ENCODE measurements at places on chromosomes 2 and 18.
A peak's percentile ranks its signal among the peaks of the same experiment; 100 is the strongest.

GRCh38 chr2:393711-394696 is 106.1 kb upstream of the ALKAL2 start:
- DNase-seq, result peak; percentile 59
- peak overlapping the region; percentile 43 for H3K4me3 ChIP-seq
- H3K36me3 ChIP-seq, result no peaks in the 10 kb centered on the region
- peaks cover 15% of the 10 kb centered on the region for H3K4me1 ChIP-seq

DNA sequence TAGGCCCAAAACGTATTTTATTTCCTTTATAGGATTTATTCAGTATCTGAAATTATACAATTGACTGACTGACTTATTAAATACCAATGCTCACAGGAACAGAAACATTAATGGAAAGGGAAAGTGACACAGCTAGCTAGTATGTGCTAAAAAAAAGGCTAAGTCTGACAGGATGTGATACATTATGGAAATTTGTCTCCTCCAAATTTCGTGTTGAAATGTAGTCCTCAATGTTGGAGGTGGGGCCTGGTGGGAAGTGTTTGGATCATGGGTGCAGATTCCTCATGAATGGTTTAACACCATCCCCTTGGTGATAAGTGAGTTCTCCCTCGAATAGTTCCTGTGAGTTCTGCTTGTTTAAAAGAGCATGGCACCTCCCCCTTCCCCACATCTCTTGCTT is 70.6 kb upstream of the WDR75 start:
- no peak overlapping the region for H3K27ac ChIP-seq
- no peaks in the 10 kb centered on the region for H3K27me3 ChIP-seq
- H3K36me3 ChIP-seq, result no peaks in the 10 kb centered on the region

GRCh38 chr2:27078267-27079194 is at the start of gene EMILIN1:
Gene EMILIN1, plus strand, starts transcription at chr2:27078615. Its CDS starts 451 bp downstream, at chr2:27079066.
- no peaks in the 10 kb centered on the region for H3K36me3 ChIP-seq
- H3K4me3 ChIP-seq, result peak within 1 kb of the TSS; percentile 19
- H3K27ac ChIP-seq, result no peak within 1 kb of the TSS
- no peaks in the 10 kb centered on the region for H3K27me3 ChIP-seq
- no peak for DNase-seq

DNA sequence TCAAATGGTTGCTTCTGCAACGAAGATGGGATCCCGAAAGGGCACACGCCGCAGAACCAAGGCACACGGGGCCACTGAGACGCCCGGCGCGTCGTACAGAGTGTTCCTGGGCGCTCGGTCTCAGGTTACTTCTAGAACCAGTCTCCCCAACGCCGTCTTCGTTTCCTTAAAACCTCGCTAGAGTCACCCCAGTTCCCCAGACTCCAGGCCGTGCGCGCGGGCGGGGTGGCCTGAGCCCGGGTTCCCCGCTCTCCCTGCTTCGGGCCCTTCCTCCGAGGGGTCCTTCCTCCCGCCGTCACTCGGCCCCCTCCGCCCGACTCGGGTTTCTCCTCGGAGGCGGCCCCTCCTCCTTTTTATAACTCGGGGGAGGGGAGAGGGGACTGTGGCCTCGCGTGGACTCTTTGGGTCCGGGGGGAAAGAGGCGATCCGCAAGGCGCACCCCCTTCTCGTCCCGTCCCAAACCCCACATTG is 774 bp upstream of the FZD7 start:
- peak overlapping the region; percentile 81 for H3K27ac ChIP-seq
- H3K4me3 ChIP-seq, result peak overlapping the region; percentile 83
- no peak for DNase-seq
- no peaks in the 10 kb centered on the region for H3K36me3 ChIP-seq
- peaks cover 90% of the 10 kb centered on the region for H3K27me3 ChIP-seq

GRCh38 chr2:238308177-238308576 is 12.1 kb upstream of the TRAF3IP1 start:
- H3K27me3 ChIP-seq, result no peaks in the 10 kb centered on the region
- no peak for DNase-seq
- no peaks in the 10 kb centered on the region for H3K36me3 ChIP-seq
- no peak overlapping the region for H3K27ac ChIP-seq
- no peak overlapping the region for H3K4me3 ChIP-seq

GRCh38 chr18:48222118-48222517 is 187.1 kb downstream of the ZBTB7C start:
- no peaks in the 10 kb centered on the region for H3K36me3 ChIP-seq
- no peak overlapping the region for H3K4me3 ChIP-seq
- no peak overlapping the region for H3K27ac ChIP-seq
- DNase-seq, result no peak
- no peaks in the 10 kb centered on the region for H3K4me1 ChIP-seq

GRCh38 chr2:239475161-239476028 is 74.6 kb upstream of the HDAC4 start:
- no peak for DNase-seq
- H3K27ac ChIP-seq, result no peak overlapping the region
- H3K27me3 ChIP-seq, result peaks cover 3% of the 10 kb centered on the region
- no peaks in the 10 kb centered on the region for H3K36me3 ChIP-seq
- no peak overlapping the region for H3K4me3 ChIP-seq

DNA sequence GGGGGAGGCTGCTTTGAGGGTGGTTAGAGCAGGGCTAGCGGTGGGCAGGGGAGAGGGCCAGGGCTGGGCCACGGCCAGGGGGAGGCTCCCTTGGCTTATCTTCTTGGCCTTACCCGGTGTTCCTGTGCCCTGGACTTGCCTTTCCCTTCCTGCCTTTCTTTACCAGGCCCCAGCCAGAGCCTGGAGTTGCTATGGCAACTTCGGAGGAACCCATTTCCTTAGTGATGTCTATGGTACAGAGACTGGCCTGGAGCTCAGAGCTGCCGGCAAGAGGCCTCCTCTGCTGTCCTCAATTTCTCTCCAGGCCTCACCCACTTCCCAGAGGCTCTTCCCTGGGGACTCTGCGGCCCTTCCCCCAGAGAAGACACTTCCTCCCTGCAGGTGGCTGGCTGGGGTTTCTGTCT is 11.5 kb downstream of the SPEG start:
- H3K4me1 ChIP-seq, result no peaks in the 10 kb centered on the region
- H3K4me3 ChIP-seq, result no peak overlapping the region
- no peaks in the 10 kb centered on the region for H3K36me3 ChIP-seq
- peaks cover 56% of the 10 kb centered on the region for H3K27me3 ChIP-seq
- H3K27ac ChIP-seq, result no peak overlapping the region
- no peak for DNase-seq

DNA sequence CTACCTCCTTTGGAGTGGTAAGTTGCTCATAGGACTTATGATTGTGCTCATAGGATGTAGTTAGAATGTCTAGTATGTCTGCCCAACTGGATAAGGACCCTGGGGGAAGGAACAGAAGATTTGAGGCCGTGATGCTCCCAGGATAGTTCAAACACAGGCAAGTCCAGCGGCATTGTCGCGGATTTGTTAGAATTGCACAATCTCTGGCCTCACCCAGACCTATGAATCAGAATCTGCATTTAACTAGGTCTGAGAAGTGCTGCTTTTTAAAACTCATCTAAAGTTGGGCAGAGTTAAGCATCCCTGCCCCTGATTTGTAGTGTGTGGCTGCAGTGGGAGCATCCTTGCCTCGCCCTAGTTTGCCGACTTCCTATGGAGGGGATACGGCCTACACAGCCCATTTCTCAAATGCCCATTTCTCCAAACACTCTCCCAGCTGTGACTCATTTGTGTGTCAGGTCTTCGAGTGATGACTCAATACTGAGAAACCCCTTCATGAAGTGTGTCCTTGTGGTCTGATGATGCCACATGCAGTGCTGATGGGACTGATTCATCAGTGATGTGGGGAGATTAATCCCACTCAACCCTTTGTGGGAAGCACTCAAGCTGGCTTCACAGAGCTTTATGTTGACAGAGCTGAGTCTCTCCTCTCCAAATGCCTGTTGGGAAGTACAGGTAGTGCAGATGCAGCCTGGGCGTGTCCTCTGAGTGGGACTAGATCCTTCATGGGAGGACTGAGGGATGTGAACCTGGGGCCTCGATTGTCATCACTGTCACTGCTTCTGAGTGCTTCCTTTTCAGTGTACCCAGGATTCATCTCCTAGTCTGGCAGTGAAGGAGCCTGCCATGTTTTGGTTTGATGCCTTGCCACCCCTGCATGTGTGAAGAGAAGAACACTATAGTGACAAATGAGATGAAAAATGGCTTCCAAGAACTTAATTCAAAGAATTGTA is 18.7 kb downstream of the SMIM21 start:
- H3K27ac ChIP-seq, result no peak overlapping the region
- no peaks in the 10 kb centered on the region for H3K27me3 ChIP-seq
- H3K36me3 ChIP-seq, result no peaks in the 10 kb centered on the region
- DNase-seq, result no peak

- DNase-seq, result no peak
- H3K27me3 ChIP-seq, result no peaks in the 10 kb centered on the region
- no peaks in the 10 kb centered on the region for H3K4me1 ChIP-seq
- no peaks in the 10 kb centered on the region for H3K36me3 ChIP-seq
- no peak overlapping the region for H3K27ac ChIP-seq
Observed at GRCh38 chr2:31203916-31204315, 13.4 kb downstream of the CAPN14 start.

- no peak for DNase-seq
- no peak overlapping the region for H3K4me3 ChIP-seq
- no peaks in the 10 kb centered on the region for H3K27me3 ChIP-seq
Observed at GRCh38 chr2:239470151-239470900, 69.5 kb upstream of the HDAC4 start.

DNA sequence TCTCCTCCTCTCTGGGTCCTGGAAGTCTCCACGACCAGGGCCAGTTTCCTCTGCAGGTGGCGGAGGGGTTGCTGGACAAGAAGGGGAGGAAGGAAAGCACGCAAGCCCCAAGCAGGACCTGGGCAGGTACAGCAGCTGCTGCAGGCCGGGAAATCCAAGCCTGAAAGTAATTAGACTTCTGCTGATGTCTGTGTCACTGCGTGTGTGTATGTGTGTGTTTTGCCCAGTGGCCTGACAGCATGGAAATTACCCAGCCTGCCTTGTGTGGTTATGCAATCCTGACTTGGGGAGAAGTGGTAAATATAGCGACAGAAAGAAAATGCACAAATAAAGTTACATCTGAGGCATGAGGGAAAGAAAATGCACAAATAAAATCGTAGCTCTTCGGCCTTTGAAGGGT is 121.8 kb upstream of the ZBTB14 start:
- H3K4me1 ChIP-seq, result no peaks in the 10 kb centered on the region
- no peaks in the 10 kb centered on the region for H3K36me3 ChIP-seq
- no peak overlapping the region for H3K27ac ChIP-seq
- H3K27me3 ChIP-seq, result no peaks in the 10 kb centered on the region

GRCh38 chr18:48541026-48541746 is 2.4 kb downstream of the CTIF start:
- H3K27ac ChIP-seq, result peak overlapping the region; percentile 69
- H3K36me3 ChIP-seq, result no peaks in the 10 kb centered on the region
- H3K4me1 ChIP-seq, result peaks cover 6% of the 10 kb centered on the region
- no peak for DNase-seq
- peak overlapping the region; percentile 75 for H3K4me3 ChIP-seq

GRCh38 chr2:20624884-20625485 is 25.9 kb downstream of the HS1BP3 start:
- no peaks in the 10 kb centered on the region for H3K27me3 ChIP-seq
- no peak overlapping the region for H3K4me3 ChIP-seq

GRCh38 chr2:101698014-101698843 is 722 bp downstream of the MAP4K4 start:
- peak overlapping the region; percentile 73 for H3K4me3 ChIP-seq
- peaks cover 5% of the 10 kb centered on the region for H3K27me3 ChIP-seq
- peak overlapping the region; percentile 59 for H3K27ac ChIP-seq
- H3K36me3 ChIP-seq, result no peaks in the 10 kb centered on the region
- peaks cover 38% of the 10 kb centered on the region for H3K4me1 ChIP-seq
- no peak for DNase-seq

- no peaks in the 10 kb centered on the region for H3K27me3 ChIP-seq
- no peak for DNase-seq
- no peaks in the 10 kb centered on the region for H3K4me1 ChIP-seq
- H3K4me3 ChIP-seq, result no peak overlapping the region
- peaks cover 29% of the 10 kb centered on the region for H3K36me3 ChIP-seq
Observed at GRCh38 chr2:134379293-134379692, 125.4 kb downstream of the MGAT5 start.

DNA sequence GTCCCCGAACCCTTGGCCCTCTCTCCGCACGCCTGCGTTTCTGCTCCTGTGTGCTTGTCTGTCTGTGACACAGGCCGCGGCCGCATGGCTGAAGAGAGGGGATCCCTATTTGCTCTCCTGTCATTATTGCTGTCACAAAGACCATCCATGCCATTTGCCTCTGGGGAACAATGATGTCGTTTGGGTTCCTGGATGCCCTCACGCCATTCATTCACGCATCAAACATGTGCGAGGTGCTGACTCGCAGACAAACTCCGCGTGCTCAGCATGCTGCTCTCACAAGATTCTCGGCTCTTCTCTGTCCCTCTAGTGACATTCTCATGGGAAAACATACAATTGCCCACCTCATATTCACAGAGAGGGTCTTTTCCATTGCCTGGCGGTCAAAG is 67.8 kb downstream of the ASB1 start:
- no peak overlapping the region for H3K27ac ChIP-seq
- H3K4me1 ChIP-seq, result peaks cover 21% of the 10 kb centered on the region

- no peak overlapping the region for H3K4me3 ChIP-seq
- DNase-seq, result no peak
- H3K36me3 ChIP-seq, result no peaks in the 10 kb centered on the region
- H3K27me3 ChIP-seq, result peaks cover 2% of the 10 kb centered on the region
- H3K27ac ChIP-seq, result no peak overlapping the region
- peaks cover 95% of the 10 kb centered on the region for H3K4me1 ChIP-seq
Observed at GRCh38 chr2:128438091-128438490, 119.4 kb upstream of the HS6ST1 start.

DNA sequence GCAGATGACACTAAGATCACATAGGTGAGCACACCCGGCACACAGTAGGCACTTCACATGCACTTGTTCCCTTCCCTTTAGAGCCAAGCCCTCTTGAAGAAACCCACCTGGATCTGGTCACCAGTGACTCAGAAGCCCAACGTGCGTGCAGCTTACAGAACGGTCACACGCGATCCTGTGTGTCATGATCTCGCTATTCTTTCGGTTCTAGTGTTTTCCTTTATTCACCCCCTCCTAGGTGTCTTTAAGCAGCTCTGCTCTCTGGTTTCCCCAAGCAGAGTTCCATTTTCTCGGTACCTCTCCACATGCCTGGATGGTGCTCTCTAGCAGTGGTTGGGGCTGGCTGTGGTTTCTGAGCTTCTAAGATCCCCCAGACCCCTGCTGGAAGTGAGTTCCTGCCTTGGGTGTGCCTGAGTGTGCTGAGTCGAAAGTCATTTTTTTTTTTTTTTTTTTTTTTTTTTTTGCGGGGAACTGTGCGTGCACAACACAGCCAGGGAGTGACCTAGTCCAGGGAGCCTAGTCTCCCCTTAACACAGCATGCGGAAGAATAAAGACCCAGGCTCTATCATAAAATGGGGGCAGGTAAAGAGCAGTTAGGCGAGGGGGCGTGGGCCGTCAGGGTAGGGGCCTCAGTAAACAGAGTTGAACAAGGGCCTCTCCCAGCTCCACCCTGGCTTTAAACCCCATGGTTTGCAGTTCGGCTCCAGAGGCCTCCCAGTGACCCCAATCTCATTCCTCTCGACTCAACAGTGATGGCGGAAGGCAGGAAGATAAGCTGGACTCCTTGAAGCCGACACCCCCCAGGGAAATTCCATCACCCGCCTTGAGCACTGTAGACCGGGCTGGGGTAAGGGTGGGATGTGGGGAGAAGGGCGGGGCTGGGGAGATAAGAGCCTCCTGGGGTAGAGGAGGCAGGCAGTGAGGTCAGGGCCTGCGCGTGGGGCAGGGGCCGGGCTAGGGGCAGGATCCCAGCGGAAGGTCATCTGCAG is 29.8 kb upstream of the DNMT3A start:
- no peak overlapping the region for H3K4me3 ChIP-seq
- H3K36me3 ChIP-seq, result no peaks in the 10 kb centered on the region
- DNase-seq, result no peak
- H3K27me3 ChIP-seq, result no peaks in the 10 kb centered on the region
- peaks cover 7% of the 10 kb centered on the region for H3K4me1 ChIP-seq
